ENCODE measurements at places on chromosomes 11 and 22.

GRCh38 chr11:45659818-45660160, 5.6 kb downstream of the CHST1 start:
- DNase-seq: no peak

DNA sequence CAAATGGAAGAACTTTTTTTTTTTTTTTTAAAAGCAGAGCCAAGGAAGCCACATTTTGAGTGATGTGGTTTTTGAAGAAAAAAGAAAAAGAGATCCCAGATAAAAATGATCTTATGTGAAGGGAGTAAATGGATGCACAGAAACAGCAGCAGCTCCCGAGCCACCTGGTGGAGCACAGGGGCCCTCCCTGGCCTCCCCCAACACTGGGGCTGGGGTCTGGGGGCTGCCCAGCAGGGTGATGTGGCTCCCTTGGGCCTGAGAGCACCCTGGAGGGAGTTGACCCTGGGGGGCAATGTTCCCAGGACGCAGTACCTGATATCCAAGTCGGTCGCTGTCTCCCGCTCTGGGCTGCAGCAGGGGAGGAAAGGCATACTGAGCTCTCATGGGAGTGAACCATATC, 26.5 kb upstream of the KCNJ11 start:
- DNase-seq: no peak

DNA sequence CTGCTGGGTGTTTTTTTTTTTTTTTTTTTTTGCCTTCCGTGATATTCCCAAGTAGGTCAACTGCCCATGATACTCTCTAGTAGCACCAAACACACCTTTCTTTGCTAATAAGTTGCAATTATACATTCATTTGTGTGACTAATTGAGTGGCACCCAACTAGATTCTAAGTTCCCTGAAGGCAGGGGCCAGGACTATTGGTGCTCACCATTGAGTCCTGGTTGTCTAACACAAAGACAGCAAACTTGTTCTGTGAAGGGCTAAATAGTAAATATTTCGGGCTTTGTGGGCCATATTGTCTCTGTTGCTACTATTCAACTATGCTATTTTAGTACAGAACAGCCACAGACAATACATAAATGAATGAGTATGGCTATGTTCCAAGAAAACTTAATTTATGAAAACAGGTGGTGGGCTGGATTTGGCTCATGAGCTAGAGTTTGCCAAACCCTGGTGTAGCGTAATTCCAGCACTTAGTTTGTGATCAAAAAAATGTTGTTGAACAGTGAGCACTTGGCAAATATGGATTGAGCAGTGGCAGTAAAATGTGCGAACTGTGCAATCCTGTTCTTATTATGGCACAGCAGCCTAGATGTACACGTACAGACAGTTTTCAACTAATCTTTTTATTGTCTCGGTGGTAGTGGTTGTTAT, 11.3 kb downstream of the ENDOD1 start:
- DNase-seq: no peak

GRCh38 chr11:80297858-80298632, 857.2 kb upstream of the TENM4 start:
- no peak for DNase-seq

- no peak for DNase-seq
Observed at GRCh38 chr11:43511959-43512358, 153.2 kb downstream of the TTC17 start.

DNA sequence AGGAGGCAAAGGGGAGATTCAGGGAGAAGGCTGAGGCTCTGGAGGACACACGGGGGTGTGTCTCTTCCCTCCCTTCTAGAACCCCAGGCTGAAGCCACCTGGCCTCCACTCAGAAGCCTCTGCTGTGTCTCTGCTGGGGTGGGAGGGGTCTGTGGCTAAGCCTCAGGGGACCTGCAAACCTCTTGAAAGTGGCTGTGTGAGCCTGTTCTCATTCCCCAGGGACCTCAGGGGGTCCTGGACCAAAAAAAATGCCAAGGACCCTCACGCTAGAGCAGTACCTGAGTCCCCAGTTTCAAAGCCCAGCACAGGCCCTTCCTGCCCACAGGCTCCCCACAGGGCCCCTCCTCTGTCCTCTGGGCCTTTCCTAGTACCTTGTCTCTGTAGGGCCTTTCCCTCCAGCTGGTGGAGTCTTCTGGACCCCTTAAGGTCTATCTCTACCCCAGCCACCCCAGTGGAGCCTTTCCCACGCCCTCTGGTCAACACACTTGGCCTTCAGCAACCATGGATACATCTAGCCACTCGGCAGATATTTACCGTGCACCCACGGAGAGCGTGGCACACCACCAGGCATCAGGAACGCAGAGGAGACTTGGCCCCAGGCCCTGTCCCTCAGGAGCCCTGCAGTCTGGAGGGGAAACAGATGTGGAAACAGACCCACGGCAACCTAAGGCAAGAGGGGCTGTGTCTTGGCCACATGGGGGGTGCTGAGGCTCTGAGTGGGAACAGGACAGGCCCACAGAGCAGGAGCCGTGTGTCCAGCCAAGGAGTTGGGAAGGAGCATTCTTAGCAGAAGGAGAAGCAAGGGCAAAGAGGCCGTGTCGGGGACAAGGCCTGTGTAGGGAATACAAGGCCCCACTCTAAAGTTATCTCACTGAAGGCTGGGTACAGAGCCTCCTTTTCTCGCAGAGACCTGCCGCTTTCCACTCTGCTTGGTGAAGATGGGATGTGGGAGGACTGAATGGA, 18.5 kb downstream of the PLA2G6 start:
- no peak for DNase-seq

DNA sequence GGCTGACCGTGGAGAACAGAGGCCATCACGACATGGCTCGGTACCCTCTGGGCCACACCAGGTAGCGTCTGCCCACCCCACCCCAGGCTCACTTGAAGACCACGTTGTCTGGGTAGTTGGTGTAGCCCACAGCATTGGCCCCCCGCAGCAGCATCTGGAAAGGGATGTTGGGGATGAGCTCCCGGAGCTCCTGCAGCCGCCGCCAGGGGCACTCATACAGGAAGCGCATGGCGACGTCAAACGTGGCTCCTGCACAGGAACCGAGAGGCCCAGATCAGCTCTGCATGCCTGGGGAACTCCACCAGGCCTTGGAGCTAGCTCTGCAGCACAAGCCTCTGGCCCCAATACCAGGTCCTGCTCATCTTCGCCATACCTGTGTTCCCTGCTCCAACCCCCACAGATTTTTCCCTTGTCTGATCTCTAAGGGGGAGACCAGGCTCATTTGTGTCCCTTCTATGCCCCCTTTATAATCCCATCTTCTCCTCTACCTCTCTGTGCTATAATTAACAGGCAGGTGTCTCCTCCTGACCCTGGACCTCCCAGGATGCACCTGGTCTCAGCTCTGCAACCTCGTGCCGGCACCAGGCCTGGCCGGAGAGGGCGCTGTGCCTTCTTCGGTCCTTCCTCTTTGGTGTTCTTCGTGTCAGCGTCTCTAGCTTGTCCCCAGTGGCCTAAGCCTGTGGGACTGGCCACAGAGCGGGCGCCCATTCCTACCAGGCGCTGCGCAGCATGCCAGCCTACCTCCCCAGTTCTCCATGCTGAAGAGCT, 5.0 kb upstream of the LRFN4 start:
- no peak for DNase-seq

DNA sequence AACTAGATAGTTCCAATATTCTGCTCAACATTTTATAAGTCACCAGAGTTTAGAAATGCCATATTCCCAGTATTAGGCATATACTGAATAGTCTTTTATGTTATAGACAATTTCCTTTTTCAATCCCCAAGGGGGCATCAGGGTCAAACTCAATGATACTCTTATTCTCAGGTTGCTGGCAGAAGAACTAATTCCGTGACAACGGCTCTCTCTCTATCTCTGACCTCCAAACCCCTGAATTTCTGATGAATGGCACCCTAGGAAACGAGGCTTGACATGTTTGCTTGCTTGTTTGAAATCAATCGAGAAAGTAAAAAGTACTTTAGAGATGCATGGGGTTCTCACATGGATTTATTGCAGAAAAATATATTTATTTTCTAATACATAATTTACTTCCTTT, 160.1 kb downstream of the CASP12 start:
- no peak for DNase-seq

GRCh38 chr11:102318469-102318868, 1.2 kb downstream of the BIRC3 start:
- no peak for DNase-seq

DNA sequence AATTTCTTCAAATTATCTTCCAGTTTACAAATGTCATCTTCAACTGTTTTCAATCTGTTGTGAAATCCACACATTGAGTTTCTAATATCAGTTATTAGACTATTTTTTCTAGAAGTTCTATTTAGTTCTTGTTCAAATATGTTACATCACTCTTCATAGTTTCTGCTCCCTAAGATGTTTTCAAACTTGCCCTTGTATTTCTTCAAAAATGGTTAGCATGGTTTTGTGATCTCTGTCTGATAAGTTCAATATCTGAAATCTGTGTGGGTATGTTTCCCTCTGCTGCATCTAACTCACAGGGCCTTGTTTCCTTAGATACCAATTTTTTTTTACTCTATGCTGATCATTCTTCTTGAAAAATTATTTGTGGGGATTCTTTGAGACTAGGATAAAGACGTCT, 46.2 kb upstream of the SLC36A4 start:
- no peak for DNase-seq

DNA sequence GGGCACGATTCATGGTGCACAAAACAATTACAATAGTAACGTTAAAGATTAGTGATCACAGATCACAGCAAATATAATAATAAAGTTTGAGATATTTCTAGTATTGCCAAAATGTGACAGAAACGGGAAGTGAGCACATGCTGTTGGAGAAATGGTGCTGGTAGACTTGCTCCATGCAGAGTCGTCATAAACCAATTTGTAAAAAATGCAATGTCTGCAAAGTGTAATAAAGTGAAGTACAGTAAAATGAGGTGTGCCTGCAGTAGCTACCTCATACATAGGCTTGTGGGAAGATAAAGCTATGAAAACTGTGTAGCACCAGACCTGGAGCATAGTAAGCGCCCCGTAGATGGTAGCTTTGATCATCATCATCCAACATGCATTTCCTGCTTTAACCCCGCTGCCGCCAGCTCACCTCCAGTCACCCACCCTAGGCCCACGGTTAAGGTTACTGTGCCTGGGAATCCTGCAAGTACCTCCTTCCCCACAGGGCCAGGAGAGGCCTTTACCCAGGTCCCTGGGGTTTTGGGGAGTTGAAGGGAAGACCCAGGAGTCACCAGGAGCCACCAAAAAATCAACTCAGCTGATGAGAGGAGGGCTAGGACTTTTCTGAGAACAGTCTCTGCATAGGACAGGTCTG, 59.2 kb downstream of the MYO7A start:
- no peak for DNase-seq

Data from NCI-H2081 (cell line).